ENCODE measurements at places on chromosomes 1 and 21.

GRCh38 chr1:89312572-89312971 is 39.9 kb upstream of the GBP5 start:
- H3K4me3 ChIP-seq, result no peak overlapping the region
- peaks cover 27% of the 10 kb centered on the region for H3K4me1 ChIP-seq
- no peaks in the 10 kb centered on the region for H3K36me3 ChIP-seq
- H3K27me3 ChIP-seq, result no peaks in the 10 kb centered on the region
- H3K27ac ChIP-seq, result no peak overlapping the region
- no peak for DNase-seq

DNA sequence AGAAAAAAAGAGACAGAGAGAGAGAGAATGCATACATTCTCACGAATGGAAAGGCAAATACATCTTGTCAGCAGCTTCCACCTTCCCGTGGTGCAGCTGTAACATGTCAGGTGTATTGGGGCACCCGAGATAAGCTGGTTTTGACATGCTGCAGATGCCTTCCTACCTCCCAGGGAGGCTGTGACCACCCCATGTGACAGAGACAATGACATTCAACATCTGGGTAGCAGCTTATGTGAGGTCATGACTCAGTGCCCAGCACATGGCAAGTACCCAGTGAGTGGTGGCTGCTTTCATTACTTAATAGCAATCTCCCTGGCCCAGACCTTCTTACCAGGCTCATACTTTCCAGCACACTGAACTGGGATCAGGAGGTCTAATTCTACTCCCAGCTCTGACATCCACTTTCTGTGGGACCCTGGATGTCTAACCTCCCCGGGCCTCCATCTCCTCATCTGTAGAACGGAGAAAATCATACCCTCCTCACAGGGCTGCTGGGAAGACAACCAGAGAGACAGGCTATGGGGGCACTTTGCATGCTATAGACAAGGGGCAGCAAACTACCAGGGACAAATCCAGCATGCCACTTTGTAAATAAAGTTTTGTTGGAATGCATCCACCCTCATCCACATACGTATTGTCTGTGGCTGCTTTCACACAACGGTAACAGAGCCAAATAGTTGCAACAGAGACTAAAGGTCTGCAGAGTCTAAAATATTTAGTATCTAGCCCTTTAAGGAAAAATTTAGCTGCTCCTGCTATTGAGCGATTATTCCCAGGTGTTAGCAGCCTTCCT is 38.5 kb upstream of the ZBTB40 start:
- H3K36me3 ChIP-seq, result no peaks in the 10 kb centered on the region
- peaks cover 5% of the 10 kb centered on the region for H3K4me1 ChIP-seq
- no peak overlapping the region for H3K27ac ChIP-seq

GRCh38 chr1:86703696-86704457 is 499 bp upstream of the SH3GLB1 start:
- H3K27me3 ChIP-seq, result no peaks in the 10 kb centered on the region
- no peaks in the 10 kb centered on the region for H3K36me3 ChIP-seq
- H3K4me3 ChIP-seq, result peak overlapping the region; percentile 94
- peak overlapping the region; percentile 95 for H3K27ac ChIP-seq

GRCh38 chr1:25550155-25550506 is 6.7 kb downstream of the LDLRAP1 start:
- peak overlapping the region; percentile 83 for H3K27ac ChIP-seq
- peaks cover 94% of the 10 kb centered on the region for H3K4me1 ChIP-seq
- H3K36me3 ChIP-seq, result peaks cover 15% of the 10 kb centered on the region
- H3K27me3 ChIP-seq, result no peaks in the 10 kb centered on the region
- H3K4me3 ChIP-seq, result peak overlapping the region; percentile 42

DNA sequence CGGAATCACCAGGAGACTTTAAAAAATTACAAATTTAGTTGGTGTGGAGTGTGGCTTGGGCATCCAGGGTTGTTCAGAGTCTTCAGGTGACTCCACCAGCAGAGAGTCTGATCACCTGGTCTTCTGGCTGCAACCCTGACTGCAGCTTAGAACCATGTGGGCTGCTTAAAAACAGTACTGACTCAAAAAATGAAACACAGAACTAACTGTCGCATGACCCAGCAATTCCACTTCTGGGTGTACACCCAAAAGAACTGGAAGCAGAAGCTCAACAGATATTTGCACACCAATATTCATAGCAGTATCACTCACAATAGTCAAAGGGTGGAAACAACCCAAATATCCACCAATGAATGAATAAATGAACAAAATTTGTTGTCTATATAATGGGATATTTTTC is 17.3 kb downstream of the TLR5 start:
- H3K4me3 ChIP-seq, result no peak overlapping the region
- no peaks in the 10 kb centered on the region for H3K27me3 ChIP-seq
- no peak for DNase-seq
- H3K36me3 ChIP-seq, result no peaks in the 10 kb centered on the region
